ENCODE measurements at places on chromosomes 7 and 10.

DNA sequence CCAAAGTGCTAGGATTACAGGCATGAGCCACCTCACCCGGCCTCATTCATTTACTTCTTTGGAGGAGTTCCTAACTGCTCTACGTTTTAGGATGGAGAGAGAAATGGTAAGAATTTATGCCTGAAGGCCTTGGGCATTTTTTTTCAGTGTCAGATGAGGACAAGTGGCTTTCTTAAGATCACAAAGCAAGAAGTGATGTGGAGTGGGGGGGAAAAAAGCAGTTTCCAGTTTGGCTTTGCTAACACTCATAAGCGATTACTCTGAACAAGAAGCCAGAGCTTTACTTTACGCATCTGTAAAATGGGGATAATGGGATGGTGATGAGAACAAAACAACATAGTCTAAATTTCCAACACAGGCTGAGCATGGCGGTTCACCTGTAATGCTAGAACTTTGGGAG is 2.6 kb upstream of the PPIA start:
- DNase-seq = no peak

DNA sequence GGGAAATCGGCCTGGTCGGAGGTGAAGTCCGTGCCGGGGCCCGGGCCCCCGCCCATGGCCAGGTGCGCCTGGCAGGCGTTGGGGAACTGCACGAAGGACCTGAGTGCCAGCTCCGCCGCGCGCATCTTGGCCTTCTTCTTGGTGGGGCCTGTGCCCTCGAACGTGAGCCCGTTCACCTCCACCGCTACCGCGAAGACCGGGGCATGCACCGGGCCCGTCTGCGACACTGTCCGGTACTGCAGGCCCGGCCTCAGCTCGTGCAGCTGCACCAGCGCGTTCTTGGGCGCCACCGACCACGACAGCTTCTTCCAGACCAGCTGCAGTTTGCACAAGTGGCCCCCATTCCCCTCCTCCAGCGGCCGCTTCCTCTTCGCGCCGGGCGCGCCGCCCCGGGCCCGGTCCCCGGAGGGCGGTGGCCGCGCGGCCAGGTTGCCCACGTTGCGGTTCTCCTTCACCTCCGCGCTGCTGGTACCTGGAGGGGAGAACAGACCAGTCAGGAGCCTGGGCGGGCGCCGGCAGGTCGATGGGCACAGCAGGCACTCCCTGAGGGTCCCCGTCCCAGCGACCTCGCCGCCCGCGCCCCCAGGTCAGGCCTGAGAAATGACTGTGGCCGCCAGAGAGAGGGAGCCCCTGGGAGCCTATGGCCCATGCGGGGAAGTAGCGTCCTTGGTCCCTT is 307.4 kb downstream of the WDR37 start:
- DNase-seq = no peak

GRCh38 chr7:142365410-142365842 is 107.6 kb upstream of the PRSS58 start:
- no peak for DNase-seq

GRCh38 chr10:50610368-50610767 is 13.4 kb downstream of the SGMS1 start:
- DNase-seq = no peak

- no peak for DNase-seq
Observed at GRCh38 chr10:129949891-129950291, 14.2 kb downstream of the EBF3 start.

- no peak for DNase-seq
Observed at GRCh38 chr7:66737667-66738066, 2.9 kb upstream of the RABGEF1 start.

DNA sequence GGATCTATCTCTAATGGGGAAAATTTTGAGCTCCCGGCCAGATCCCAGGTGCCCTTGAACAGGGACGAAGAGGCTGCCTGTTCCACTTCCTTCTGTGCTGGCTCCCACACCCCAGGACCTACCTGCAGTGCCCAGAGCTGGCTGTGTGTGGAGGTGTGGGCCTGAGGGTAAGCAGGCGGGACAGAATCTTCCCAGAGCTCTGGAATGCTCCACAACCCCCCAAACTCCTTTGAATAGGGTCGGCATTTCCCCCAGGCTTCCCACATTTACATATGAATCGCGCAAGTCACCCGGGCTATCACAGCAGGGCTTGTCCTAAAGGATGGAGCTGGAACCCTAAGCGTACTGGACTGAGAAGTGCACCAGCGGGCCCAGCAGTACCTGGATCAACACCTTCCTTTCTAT is 95.9 kb downstream of the DNMBP start:
- DNase-seq = no peak

GRCh38 chr10:44281089-44281613 is 103.7 kb downstream of the CXCL12 start:
- no peak for DNase-seq

GRCh38 chr10:47361293-47361692 is 13.1 kb downstream of the RBP3 start:
- peak; percentile 63 for DNase-seq

- no peak for DNase-seq
Observed at GRCh38 chr10:71093531-71093930, 118.8 kb upstream of the UNC5B start.

DNA sequence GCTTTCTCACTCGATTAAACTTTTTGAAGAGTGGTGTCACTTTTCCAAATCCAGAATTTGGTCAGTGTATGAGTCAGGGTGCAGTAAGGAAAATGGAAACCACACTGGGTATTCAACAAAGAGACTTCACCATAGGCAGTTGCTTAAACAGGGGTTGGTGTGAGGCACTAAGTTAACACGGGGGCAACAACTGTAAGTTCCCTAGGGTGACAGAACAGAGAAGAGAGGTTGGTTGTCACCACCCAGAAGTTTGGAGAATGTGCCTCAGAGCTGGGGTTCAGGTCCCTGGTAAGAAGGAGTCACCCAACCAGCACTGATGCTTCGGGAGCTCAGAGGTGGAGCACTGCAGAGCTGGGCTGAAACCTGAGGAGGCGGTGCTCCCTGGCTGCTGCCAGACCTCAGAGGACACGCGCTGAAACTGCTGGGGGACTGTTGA is 170.4 kb downstream of the ARID5B start:
- no peak for DNase-seq

DNA sequence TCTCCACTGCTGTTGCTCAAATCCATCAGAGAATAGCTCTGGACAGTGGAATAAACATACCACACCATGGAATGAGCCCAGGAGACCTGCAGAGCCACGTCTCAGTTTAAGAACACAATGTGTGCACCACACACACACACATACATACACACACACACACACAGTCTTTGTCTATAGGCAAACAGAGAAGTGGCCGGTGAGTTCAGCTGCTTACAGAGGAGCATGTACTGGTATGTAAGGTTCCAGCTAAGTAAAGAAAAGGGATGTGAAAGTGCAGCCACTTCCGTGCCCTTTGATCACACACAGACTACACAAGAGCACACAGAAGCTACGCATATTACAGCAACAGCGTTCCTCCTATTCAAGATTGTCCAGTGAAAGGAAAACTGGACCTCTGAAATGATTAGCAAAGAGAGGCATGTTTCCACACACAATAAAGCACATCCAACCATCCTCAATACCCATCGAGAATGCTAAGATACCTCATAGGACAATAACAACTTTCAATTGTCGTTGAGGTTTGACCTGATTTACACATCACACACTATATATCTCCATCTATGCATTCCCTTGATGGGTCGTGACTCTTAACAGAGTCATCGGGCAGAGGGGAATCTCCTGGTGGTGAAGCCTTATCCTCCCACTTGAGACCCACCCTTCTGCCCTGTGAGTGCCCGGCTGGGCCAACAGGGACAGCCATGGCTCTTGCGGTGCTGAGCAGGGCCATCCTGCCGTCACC is 23.6 kb downstream of the SLC35B4 start:
- no peak for DNase-seq

GRCh38 chr7:885893-886625 is 9.7 kb downstream of the GET4 start:
- no peak for DNase-seq

DNA sequence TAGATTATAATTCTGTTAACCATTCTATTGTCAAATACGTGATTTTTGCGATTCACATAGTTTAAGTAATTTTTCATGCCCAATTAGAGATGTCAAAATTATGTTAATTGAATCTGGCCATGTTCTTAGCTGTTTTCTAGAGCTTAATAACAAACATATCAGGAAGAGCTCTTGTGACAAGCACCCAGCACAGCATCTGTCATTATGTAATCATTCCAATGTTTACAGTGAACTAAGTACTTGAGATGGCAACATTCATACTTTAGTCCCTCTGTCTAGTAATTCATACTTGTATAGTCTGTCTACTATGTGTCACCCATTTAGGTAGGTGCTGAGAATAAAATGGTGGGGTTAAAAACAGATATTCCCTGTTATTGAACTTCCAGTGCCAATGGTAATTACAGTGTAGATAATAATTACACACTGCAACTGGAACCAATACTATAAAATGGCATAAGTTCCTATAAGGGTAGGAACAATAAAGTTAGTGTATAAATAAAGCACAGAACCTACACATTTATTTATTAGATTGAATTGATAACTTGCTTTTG is 55.2 kb downstream of the ZEB1 start:
- no peak for DNase-seq

DNA sequence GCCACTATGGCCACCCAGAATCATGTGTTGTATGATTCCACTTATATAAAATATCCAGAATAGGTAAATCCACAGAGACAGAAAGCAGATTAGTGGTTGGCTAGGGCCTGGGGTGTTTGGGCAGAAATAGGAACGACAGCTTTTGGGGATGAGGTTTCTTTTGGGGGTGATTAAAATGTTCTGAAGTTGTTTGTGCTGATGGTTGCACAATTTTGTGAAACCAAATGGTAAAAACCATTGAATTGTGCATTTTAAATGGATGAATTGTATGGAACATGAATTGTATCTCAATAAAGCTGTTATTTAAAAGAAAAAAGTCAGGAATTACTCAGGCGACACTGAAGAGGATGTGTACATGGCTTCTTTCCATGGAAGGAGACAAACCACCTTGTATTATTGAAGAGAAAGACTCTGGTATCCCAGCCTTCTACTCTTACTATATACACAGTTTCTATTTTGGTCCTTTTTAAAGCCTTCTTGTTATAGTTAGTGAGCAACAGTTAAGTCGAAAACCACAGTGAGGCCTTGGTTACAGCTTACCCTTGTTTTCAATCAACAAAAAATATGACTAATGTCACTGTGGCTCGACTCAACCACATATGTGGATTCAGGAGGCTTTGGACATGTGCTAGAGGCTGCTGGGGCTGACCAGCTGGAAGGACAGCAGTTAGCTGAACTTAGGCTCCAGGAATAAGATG is 57.1 kb upstream of the KMT2E start:
- no peak for DNase-seq

- no peak for DNase-seq
Observed at GRCh38 chr7:102849079-102849478, 63.7 kb upstream of the LRRC17 start.

DNA sequence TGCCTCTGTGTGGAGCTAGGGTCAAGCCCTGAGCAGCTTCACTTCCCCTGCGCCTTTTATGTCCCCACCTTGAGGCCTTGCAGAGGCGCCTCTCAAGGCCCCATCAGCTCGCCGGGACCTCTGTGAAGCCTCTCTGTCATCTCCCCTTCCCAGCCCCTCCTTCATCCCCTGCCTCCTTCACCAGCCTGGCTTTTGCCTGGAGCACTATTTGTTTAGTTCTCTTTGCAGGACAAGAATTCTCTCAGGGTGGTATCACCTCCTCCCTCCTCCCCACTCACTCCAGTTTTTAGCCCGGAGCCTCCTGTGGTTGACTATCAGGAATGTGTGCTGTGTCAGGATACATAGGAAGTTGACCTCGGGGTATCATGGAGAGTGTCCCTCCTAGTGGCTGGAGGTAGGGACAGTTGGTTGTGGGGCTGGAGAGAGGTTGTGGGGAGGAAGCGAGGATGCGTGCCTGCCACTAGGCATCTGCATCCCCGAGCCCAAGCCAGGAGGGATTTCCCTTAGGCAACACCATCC is 89.8 kb upstream of the ANLN start:
- no peak for DNase-seq

- DNase-seq = no peak
Observed at GRCh38 chr7:102436118-102436517, 2.7 kb downstream of the ORAI2 start.

DNA sequence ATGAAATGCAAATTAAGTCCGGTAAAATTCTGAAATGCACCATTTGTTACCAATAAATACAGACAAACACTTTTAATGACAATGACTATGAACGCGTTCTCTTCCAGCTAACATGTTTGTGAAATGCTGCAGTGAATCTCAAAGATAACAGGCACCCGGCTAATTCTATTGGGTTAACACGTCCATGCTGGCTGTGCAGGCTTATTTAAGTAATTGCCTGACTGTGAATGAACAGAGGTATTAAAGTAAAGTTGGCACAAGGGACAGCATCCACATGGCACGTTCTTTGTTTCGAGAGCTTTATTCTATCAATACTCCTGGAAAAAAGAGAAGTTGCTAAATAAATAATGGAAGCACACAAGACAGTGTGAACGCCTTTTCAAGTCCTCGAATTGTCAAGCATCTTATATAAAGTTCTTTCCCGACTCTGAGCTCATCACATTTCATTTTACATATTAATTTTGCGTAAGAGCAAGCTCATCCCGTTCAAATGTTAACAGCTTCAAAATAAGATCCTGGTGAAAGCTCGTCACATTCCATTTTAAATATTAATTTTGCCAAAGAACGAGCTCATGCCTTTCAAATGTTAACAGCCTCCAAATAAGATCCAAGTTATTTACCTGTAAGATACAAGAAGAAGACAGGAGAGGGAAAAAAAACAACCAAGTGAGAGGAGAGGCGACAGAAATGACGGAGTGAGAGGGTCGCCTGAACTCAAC is 111.3 kb upstream of the RHEB start:
- no peak for DNase-seq

DNA sequence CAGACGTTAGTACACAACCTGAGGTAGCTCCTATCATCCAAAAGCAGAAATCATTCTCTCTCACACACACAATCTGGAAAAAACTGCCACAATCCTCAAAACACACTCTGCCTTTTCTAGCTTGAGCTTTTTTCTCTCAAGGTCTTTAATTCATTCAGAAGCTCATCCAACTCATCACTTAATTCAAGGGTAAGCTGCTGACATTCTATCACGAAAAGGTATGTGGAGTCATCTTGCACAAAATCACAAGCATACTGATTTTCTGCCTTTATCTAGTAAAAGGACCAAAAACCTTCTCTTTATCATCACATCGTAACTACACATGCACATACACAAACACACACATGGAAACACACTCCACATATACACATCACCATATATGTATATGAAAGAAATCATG is 32.0 kb downstream of the DOCK4 start:
- no peak for DNase-seq

DNA sequence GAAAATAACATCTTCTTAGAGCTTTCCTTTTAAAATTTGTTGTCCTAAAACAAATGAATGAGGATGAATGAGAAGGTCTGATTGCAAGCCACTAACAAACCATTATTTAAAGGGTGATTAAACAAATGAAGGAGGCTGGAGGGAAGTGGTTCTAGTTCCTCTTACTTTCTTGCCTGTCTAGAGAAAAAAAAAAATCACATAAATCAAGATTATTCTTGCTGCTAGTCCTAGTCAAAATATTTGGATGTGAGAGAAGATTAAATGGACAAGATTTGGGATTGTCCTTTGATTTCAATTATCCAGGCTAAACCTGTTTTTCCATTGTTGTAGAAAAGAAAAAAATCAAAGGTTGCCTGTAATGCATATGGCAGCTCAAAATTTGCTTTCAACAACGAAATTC is 3.3 kb downstream of the SKAP2 start:
- DNase-seq = no peak

GRCh38 chr7:93142127-93142526 is 6.1 kb downstream of the SAMD9L start:
- DNase-seq = no peak

Data from Calu3 (cell line).